ENCODE measurements at places on chromosomes 7 and 10. TPM values are rescaled to one million over a fixed set of nuclear protein-coding genes. Genes with fewer than 3 reads are reported as not detected.

Gene CDC14C
- total RNA-seq, result not detected

Gene RHEB
- total RNA-seq, result 90.1 TPM

Gene MACC1
- total RNA-seq, result 1.4 TPM

Gene PRSS37
- not detected for total RNA-seq

Gene MET
- 76.1 TPM for total RNA-seq
